Suppressor macrophage treated with lipopolysaccharide for 4 hours (primary cell): ENCODE measurements at places on chromosomes 11 and 22.
A peak's percentile ranks its signal among the peaks of the same experiment; 100 is the strongest.

DNA sequence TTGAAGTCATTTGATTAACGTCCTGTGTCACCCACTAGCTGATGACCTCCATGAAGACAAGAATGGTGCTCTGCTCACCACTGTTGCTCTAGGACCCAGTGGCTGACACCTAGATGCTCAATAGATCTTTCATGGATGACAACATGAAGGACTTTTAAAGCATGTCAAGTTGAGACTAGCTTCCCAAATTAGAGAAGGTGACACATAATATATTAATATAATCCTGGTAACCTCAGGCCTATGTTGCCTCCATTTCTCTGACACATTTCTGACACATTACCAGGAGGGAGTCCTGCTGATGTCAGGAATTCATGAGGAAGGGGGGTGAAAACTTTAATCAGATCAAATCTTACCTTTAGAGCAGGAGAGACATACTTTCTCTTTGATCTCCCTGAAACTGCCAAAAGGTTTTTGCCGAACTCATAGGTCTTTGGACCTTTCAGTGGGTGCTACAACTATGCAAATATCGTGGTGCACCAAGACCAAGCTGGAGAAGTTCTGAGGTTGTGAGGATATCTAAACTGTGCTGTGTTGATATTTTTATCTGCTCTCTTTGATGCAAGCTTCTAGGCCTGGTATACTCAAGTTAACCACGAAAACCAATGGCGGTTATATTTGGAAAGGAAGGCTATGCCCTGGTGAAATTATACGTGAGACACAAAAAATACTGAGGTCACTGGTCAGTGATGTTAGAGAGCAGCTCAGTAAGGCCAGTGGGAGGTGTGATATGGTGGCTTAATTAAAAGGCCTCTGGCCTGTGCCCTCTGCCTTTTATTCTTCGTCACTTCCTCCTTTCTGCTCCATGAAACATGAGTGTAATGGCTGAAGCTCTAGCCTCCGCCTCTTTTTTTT lies 13.2 kb upstream of the AMPD3 start:
- DNase-seq: peak; percentile 52

DNA sequence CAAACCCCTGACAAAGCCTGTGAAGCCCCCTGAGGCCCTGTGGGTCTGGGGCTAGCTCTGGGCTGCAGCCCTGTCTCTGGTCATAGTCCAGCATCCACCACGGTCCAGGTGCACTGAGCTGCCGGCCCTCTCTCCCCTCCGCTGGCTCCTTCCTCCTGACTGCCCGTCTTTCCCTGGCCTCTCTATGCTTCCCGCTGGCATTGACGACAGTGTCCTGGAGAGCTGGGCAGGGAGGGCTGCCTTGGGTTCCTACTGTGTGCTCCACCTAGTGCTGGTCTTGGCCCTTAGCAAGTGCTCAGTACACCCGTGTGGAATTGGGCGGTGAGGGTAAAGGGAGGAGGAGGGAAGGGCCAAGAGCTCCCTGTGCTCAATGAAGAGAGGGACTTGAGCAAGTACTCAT lies 868 bp upstream of the MYEOV start:
- DNase-seq: no peak

GRCh38 chr11:64809781-64810241 lies 540 bp downstream of the MEN1 start:
- DNase-seq: no peak

- no peak for DNase-seq
Measured at GRCh38 chr11:81449588-81450156, 1284.0 kb downstream of the FAM181B start.

DNA sequence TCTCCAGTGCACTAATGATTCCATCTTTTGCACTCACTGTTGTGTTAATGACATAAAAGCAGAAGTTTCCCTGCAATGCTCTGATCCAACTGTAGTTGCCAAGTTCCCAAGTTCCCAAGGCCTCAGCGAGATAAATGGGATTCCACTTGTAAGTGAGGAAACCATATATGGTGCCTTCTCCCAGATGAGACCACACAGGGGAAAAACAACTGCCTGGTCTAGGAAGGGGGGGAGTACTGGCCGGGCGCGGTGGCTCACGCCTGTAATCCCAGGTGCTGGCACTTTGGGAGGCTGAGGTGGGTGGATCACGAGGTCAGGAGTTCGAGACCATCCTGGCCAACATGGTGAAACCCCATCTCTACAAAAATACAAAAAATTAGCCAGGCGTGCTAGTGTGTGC lies 23.3 kb upstream of the RELA start:
- DNase-seq: no peak

- no peak for DNase-seq
Measured at GRCh38 chr11:71329165-71329510, 76.8 kb upstream of the SHANK2 start.

GRCh38 chr11:10394229-10395101 lies 60.6 kb upstream of the AMPD3 start:
- DNase-seq: peak; percentile 76

GRCh38 chr11:1260023-1260501 lies 37.2 kb downstream of the MUC5B start:
- DNase-seq: peak; percentile 17

DNA sequence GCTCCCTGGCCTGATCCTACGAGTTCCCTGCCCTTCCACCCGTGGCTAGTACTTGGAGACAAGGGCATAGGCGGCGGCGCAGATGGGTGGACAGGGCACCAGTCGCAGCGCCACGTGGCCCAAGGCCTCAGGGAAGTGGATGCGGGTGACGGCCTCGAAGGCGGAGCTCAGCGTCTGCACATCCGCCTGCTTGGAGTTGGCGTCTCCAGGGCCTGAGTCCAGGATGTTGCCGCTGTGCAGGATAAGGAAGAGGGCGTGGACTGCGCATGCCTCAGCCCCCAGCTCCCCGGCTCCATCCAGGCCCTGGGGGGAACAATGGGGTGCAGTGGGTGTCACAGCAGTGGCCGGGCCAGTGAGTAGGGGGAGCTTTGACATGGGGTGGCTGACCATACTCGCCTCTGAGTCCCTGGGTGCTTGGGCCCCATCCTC lies 6.6 kb downstream of the PITPNM1 start:
- no peak for DNase-seq

DNA sequence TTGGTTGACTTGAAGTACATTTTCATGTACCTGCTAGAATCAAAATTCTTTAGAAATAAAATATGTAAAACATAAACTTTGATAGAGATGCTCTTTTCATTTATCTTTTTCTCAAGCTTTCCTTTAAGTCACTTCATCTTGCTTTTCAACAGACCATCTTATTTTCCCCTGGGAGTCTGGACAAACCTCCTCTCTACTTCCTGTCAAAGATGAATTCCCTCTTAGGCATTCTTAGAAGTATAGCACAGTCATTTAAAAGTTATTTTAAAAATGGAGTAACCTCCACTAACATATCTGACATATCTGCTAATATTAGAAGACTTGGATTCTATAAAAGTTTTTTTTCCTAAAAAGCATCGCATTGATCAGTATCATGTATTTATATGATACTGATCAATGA lies 84.8 kb upstream of the PAX6 start:
- DNase-seq: no peak

DNA sequence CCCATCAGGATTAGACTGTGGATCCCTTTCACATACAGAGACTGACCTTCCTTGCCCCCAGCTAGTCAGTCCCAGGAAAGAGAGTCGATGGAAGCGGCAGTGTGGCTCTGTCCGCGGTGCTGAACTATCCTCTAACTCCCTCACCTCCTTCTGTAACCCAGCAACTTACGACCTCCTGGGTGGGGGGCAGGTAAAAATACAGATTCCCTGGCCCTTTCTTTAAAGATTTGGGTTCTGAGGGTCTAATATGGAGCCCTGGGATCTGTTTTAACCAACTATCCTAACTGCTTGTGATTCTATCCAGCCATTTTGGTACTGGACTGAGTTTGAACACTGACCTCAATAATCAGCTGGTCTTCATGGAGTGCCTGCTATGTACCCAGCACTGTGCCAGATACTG lies 23.2 kb downstream of the MFNG start:
- no peak for DNase-seq

DNA sequence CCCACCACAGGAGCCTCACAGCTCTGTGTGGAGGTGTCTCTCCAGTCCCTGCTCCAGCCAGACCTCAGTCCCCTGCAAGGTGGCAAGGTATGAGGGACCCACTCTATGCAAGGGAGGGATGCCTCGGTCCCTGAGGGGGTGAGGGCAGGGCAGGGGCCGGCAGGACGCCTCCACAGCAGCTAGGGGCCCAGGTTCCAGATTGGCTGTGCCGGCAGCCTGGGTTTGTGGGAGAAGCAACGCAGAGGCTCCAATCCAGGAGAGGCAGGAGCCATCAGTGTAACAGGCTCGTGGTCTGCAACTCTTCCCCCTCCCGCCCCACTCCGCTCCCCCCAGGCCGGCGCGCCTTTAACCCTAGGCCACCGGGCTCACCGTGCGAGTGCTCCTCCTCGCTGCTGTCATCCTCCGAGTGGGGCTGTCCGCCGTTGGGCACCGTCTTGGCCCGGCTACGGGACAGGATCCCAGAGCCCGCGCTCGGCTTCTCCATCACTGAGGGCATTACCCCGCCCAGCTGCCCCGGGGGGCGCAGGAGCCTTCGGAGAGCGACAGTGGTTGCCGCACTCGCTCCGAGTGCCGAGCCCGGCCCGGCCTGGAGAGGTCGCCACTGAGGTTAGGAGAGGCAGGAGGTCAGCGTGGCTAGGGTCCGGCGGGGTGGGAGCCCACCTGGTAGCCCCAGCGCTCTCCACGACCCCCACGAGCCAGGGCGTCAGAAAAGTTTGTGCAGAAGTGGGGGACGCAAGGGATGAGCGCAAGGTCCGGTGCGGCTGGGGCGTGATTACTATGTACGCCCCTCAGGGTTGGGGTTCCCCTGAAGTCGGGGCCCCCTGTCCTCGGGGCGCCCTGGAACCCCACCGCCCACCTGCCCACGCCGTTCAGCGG lies 765 bp downstream of the RCOR2 start:
- DNase-seq: no peak

- DNase-seq: peak; percentile 59
Measured at GRCh38 chr22:50169774-50170341, 673 bp upstream of the PANX2 start.

DNA sequence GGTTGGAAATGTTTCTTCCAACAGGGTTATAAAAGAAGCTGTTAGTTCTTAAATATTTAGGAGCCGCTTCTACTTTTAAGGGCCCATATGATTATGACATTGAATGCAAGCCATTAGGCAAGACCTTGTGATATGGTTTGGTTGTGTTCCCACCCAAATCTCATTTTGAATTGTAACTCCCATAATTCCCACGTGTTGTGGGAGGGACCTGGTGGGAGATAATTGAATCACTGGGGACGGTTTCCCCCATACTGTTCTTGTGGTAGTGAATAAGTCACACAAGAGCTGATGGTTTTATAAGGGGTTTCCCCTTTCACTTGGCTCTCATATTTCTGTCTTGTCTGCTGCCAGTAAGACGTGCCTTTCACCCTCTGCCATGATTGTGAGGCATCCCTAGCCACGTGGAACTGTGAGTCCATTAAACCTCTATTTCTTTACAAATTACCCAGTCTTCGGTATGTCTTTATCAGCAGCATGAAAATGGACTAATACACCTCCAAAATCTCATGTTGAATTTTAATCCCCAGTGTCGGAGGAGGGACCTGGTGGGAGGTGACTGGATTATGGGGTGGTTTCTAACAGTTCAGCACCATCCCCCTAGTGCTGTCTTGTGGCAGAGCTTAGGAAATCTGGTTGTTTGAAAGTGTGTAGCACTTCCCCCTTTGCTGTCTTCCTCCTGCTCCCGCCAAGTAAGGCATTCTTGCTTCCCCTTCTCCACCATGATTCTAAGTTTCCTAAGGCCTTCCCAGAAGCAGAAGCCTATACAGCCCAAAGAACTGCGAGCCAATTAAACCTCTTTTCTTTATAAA lies 4.3 kb downstream of the CD59 start:
- DNase-seq: peak; percentile 87

DNA sequence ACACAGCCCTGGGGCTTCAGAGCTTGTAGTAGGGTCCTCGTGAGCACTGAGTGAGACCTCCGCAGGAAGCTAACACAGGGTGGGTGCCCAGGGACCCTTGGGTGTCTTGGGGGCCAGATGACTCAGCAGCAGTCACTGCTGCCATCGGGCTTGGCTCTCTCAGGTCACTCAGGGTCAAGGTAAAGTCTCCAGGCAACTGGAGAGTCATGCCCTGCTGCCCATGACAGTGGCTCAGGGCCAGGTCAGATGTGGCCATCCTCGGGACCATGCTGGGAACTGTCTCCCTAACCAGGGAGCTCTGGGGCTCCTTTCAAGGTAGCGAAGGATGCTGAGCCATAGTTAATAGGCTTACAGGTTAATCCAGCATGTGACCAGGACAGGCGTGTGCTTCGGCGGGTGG lies 44.4 kb upstream of the SLC22A12 start:
- no peak for DNase-seq

DNA sequence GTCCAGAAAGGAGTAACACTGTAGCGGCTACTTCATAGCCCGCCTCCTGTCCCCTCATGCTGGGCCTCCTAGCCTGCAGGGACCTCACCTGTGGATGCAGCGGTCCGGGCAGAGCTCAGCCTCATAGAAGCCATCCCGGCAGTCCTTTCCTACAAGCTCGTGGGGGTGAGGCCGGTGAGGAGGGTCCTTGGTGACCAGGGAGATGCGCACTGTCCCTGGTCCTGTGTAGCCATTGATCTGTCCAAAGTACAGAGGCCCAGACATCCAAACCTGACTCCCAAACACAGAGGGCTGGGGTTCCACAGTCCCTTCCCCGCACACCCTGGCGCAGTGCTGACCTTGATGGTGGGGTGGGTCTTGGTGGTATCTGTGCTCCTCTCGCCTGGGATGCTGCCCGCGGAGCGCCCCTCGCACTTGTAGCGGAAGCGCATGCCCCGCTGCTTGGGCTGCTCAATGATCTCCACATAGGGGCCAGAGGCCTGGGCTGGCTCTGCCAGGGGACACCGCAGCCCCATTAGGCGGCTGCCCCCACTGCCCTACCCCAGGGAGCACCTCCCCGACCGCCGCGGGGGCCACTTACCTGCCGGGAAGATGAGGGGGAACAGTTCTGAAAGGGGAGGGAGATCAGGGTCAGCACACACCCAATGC lies 993 bp downstream of the RELA start:
- DNase-seq: no peak

GRCh38 chr22:20084547-20085413 lies 4.7 kb downstream of the DGCR8 start:
- DNase-seq: no peak

DNA sequence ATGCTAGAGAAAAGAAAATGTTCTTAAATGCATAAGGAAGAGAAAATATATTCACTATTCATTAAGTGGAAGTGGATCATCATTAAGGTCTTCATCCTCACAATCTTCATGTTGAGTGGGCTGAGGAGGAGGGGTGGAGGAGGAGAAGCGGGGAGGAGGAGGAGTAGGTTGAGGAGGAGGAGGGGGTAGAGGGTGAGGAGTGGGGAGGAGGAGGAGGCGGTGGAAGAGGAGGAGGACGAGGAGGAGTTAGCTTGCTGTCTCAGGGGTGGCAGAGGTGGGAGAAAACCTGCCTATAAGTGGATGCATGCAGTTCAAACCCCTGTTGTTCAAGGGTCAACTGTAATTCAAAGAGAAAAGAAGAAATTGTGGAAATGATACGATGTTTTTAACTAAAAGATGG lies 71.6 kb downstream of the MYEOV start:
- no peak for DNase-seq

DNA sequence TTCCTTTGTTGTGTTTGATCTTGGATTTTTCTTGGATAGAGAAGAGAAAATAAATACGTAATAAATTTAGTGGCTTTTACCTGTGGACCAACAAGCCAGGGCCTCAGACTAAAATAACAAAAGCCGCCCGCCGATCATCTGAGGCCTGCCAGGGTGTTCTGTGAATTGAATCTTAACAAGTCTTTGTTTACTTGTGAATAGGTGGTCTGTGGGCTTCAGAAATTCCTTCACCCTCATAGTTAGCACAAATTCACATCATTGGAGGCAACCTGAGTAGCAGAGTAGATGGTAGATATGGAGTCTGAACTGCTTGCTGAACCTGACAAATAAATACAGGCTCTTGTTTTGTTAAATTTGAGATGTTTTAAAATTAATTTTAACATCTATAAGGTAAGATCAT lies 176.3 kb upstream of the MTNR1B start:
- DNase-seq: no peak
